ENCODE measurements at places on chromosomes 2 and 18.
A peak's percentile ranks its signal among the peaks of the same experiment; 100 is the strongest.

- no peak for DNase-seq
Observed at GRCh38 chr2:183543731-183544130, 419.5 kb downstream of the NUP35 start.

DNA sequence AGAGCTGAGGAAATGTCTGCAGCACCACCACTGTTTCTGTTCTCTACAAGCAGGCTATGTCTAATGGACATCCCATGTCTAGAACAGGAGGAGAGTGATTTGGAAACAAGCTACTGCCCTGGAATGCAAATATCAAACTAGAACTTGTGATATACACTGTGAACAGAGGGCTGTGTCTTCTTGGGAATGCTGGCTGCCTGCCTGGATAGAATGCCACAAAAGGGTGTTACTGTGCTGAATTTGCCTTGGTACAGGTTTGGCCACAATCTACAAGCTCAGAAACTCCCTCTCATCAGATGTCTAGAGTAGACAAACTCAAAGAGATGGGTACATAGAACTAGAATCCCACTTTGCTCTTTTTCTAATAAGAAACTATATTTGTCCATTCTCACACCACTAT lies 170.5 kb downstream of the NYAP2 start:
- DNase-seq, result no peak

- DNase-seq, result peak; percentile 28
Observed at GRCh38 chr2:190277234-190278112, 42.2 kb downstream of the HIBCH start.

DNA sequence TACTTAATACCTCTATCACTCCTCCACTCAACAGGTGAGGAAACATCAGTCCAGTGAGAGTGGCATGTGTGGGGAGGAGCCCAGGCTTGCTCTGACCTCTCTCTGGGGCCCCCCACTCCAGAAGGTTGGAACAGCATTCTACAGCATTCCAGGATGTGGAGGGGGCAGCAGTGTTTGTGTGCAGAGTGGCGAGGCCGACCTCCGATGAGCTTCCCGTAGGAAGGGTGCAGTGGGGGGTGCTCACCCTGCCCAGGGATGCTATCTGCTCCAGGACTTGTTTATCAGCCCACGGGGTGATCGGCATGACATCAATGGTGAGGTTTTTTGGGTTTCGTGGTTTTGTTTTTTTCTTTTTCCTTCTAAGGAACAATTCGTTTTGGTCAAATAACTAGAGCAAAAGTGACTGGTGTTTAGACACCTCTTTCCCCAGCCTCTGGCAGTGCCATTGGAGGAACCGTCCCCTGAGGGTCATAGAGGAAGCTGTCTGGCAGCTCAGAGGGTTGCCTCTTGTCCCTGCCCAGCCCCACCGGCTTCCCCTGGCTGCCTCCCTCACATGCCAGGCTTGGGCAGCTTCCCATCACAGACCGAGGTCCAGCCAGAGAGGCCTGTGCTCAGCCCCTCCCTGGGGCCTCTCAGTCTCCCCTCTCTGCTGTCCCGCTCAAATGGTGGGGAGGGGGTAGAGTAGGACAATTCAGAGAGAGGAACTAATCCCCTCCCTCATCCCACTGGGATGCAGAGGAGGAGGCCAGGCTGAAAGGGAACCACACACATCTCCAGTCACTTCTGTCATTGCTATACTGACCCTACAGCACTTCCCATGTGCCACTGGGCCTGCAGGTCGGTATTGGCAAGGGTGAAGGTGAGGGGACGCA lies 96.5 kb downstream of the ZFP36L2 start:
- no peak for DNase-seq

GRCh38 chr2:70907130-70908057 lies 28.3 kb upstream of the ATP6V1B1 start:
- no peak for DNase-seq

DNA sequence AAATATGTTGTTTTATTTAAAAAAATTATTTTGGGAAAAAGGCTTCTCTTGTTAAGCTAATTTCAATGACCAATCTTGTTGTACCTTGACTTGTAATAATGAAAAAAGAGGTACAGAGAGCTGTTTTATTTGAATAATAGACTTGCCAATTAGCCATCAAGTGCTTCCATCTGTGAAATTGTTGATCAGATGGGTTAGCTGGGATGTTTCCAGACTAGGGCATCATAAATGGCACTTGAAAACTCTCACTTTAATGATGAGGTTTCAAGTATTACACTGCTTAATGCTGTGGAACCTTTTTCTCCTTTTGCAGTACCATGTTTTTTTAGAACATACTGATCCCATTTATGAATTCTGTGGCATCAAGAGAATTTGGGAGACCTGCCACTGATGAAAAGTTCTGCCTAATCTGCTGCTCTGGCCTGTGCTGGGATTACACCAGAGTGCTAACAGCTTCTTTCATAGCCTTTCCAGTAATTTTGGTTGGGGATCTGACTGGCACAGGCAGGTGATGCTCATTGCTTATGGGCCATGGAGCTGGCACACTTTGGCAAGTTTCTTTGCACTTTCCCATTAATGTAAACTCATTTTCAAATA lies 24.2 kb downstream of the PSMD14 start:
- DNase-seq, result no peak

- no peak for DNase-seq
Observed at GRCh38 chr2:7621018-7621814, 704.0 kb downstream of the RNF144A start.

DNA sequence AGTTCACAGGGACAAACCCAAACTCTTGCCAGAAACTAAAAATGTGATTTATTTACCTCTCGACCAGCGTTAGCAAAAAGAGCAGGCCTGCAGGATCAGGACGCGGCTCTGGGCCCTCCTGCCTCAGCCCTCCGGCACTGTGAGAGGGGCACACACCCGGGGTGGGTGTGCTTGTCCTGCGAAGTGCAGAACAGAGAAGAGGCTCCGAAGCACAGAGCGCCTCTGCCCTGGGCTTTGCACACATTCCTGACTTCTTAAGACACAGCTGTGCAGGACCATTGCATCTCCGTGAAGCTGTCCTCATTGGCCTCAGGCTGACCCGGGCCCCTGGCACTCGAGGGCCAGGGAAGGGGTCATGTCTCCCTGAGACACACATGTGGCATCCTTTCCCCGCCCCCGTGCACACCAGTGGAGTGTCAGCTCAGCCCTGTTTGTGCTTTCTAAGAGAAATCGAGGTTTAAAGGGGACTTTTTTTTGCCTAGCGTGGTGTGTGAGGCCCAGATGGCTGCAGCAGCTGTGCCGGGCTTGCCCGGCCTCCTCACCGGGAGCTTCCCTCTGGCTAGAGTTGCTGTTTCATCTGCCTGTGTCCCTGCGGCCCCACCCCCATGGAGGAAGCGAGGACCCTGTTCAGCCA lies 9.9 kb upstream of the NFATC1 start:
- DNase-seq, result no peak

GRCh38 chr2:148930046-148930775 lies 55.2 kb downstream of the KIF5C start:
- DNase-seq, result peak; percentile 55

- DNase-seq, result no peak
Observed at GRCh38 chr2:228655331-228655730, 473.8 kb upstream of the SPHKAP start.

Measured in fibroblast of the conjunctiva (primary cell).